Activated CD4-positive, alpha-beta T cell treated with anti-CD3 and anti-CD28 coated beads, Interleukin-10, Interleukin-2, amounts not matched to agents 100 ng/mL and 50 ng/mL, durations not matched to agents 16 hours and 8 hours (primary cell): ENCODE measurements at places on chromosomes 6 and 20.

- no peak for DNase-seq
Observed at GRCh38 chr6:88852775-88853174, 110.6 kb downstream of the RNGTT start.

DNA sequence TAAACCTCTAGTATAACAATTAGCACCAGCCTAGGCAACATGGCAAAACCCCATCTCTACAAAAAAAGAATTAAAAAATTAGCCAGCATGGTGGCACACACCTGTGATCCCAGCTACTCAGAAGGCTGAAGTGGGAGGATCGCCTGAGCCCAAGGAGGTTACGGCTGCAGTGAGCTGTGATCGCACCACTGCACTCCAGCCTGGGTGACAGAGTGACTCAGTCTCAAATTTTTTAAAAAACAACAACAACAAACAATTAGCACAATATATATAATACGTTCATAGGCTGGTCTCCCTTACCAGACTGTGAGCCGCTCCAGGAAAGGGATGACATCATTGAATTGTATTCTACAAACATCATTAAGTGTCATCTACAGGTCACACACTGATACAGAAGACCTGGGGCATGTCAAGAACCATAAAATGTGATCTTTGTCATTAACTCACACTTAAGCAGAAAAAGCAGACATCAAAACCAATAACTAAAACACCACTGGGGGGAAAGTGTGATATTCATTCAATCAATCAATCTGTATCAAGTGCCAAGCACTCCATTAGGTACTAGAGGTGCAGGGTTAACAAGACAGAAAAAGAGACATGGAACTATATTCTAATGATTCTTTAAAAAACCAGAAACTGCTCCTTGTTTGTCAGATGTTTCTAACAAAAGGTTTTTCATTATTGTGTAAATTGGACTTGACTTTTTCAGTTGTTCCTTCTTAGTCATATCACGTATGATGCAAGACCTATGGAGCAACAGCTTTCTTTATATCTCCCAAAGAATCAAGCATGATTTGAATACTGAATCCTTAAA is 17.8 kb downstream of the MAP3K5 start:
- peak; percentile 21 for DNase-seq

DNA sequence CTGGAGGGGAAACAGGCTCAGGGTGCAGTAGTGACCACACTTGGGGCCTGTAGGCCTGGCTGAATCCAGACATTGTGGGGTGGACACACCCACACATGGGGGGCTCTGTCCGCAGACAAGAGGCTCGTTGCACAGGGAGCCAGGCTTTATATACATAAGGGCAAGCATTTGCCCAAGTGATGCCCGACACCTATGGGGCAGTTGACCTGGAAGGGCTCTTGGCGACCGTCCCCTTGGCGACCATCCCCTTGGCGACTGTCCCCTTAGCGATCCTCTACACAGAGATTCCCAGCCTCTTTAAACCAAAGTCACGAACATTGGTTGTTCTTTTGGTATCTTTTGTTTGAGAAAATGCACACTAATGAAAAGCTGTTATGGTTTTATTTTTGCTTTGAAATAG is 2.7 kb downstream of the TOX2 start:
- no peak for DNase-seq

DNA sequence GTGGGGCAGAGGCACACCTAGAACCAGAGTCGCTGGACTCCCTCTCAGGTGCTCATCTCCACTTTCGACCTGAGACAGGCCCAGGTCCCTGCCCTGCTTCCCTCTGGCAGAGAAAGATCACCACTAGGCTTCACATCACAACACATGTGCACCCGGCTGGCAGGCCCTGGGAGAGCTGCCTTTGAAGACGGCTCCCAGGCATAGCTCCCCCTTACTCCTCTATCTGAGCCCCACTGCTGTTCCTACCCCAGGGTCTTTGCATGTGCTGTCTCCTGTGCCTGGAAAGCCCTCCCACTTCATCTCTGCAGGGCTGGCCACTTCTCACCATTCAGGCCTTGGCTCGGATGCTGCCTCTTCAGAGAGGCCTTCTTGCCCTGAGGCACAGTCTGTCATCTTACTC is 89.2 kb downstream of the NOL4L start:
- no peak for DNase-seq

DNA sequence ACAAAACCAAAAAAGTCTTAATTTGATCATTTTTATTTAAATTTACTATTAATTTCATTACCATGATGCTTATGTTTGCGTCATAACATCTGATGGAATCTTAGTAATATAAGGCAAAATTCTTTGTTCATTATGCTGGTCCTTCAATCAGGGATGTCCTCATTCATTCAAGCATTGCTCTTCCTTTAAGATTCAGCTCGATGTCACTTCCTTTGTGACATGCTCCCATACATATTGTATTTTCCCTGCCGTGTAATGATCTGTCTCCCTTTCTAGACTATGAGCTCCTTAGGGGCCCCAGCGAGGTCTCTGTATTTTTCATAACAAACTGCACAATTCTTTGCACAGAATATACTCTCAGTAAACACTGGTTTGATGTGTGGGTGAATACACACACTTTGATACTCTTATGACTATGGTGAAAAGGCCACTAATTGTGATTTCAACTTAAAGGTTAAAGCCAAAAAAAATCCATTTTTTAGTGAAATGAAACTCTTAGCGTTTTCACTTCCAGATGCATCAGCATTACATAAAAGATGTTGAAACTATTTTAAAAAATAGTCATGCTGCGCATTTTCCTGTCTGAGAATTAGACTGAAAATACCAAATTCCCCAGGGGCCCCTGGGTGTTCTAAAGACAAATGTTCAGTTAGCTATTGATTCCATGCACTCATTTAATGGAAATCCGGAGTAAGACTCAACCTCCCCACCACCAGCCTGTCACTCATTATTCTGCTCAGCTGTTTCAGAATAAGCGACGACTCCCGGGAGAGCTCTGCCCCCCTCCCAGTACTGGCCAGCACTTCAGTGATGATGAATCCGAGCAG is 169.7 kb downstream of the ATXN1 start:
- peak; percentile 32 for DNase-seq

DNA sequence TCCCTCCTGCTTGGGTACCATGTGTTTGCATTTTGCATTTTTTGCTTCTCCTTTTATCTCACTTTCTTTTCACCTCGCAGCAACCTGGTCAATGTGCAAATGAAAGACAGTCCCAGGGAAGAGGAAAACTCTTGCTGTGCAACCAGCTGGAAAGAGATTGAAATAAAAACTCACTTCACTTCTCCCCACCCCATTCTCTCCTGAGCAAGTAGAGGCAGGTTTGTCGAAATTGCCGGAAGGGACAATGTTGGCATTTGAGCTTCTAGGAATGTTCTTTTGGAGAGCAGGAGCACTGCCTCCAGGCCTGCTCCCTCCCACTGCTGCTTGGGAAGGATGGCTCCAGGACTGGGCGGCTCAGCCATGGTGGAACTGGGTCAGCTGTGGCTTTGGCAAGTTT is 30.6 kb downstream of the KCNG1 start:
- no peak for DNase-seq

DNA sequence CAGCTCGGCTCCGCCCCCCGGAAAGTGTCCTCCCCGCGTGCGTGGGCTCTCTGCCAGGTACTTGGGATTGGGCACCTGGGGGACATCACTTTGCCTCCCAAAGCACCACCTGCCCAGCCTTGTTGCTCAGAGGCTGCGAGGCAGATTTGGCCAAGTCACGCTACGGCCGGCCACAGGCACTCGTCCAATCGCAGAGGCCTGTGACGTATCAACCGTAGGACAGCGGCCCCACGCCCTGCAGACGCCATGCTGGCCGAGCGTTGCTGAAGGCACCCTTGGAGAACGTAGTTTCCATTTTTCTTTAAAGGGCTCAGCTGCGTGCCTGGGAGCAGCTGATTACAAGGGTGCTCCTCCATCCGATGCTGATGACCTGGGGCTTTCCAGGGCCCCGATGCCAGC is 3.1 kb downstream of the NTSR1 start:
- no peak for DNase-seq

- DNase-seq = peak; percentile 71
Observed at GRCh38 chr6:44002593-44003344, 124.5 kb downstream of the MRPL14 start.

GRCh38 chr6:39236742-39237141 is 7.5 kb upstream of the KCNK5 start:
- no peak for DNase-seq

- DNase-seq = no peak
Observed at GRCh38 chr6:97947841-97948240, 664.8 kb upstream of the MMS22L start.

DNA sequence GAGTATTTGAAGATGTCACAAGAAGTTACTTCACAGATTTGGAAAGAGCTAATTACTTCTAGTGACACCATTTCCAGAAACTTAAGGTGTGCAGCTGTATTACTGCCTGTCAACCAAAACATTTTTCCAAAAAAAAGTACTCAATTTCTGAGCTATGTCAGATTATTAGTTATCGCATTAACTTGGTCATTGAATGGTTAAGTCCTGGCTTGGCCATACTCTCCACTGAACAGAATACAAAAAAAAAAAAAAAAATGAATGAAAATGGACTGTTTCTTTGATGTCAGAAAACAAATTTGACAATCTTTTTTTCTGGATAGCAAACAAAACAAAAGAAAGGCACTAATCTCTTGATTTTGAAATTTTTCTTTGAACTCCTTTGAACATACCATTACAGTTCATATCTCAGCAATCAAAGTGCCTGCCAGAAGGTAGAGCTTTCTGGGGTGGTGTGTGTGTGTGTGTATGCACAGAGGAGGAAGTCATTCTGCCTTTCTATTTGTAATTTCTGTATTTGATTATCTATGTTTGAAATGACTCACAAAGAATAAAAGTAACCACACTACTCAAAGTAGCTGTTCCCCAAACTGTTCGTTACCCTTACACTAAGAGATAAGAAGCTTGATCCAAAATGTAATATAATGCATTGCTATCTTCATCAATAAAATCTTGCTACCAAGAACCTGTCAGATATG is 210.8 kb upstream of the FUT9 start:
- DNase-seq = peak; percentile 50

DNA sequence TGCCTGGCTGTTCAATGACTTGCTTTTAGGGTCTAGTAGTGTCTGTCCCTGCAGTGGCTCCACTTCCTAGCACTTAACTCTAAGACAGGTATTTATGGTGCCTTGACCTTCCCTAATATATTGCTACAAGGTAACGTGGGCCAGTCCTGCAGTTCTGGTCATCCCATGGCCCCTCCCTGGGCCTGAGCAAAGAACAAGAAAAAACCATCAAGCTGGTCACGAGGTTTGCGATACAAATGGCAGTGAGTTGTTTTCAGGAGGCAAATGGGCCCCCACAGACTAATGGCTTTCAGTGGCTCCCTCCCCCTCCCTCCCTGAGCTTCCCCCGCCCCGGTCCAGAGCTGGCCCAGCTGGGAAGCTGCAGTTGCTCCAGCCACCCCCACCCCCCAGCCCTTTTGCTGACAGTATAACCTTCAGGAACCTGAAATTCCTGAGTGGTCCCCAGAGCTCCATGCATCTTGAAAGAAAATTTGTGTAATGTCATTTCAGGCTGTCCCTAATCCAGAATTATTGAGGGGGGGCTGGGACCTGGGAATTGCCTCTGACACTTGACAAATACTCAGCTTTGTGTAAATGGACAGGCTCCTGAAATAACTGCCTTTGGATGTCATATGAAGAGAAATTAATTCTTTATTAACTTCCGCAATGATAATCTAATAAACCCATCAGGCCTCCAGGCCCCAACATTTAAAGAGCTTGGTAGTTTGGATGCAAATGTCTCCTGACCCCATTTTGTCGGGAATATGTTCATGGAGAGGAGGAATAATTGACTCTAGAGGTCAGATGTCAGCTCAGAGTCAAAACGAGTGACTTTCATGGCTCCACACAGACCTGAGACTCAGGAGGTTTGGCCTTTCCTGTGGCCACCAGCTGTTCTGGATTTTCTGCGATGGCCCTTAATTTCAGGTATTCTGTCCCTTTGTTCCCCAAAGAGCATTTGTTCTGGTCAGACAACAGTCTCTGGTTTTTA is 153.2 kb upstream of the TOP1 start:
- DNase-seq = no peak

DNA sequence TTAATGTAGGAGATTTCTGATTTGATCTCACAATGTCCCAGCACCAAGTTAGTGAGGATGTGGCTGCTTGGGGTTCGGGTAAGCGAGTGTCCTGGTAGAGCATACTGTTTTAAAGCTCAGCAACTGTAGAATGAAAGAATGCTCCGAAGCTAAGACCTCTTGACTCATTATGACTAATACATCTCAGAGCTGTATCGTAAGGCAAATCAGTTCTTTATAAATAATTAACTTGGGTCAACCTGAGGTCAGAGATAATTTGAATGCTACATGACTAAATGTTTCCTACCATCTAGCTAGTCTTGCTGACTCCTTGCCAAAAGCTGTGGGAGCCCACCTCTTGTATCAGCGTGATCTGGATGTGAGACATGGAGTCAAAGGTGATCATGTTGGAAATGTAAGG is 128.8 kb upstream of the PDE7B start:
- DNase-seq = no peak

GRCh38 chr6:123875784-123876183 is 72.1 kb downstream of the NKAIN2 start:
- DNase-seq = no peak

- no peak for DNase-seq
Observed at GRCh38 chr6:146026873-146027272, 2.0 kb upstream of the GRM1 start.

- no peak for DNase-seq
Observed at GRCh38 chr20:53737396-53738038, 143.9 kb upstream of the ZNF217 start.

GRCh38 chr6:101770116-101770515 is 376.6 kb downstream of the GRIK2 start:
- DNase-seq = no peak

GRCh38 chr20:19975436-19975799 is 41.7 kb upstream of the NAA20 start:
- DNase-seq = no peak

DNA sequence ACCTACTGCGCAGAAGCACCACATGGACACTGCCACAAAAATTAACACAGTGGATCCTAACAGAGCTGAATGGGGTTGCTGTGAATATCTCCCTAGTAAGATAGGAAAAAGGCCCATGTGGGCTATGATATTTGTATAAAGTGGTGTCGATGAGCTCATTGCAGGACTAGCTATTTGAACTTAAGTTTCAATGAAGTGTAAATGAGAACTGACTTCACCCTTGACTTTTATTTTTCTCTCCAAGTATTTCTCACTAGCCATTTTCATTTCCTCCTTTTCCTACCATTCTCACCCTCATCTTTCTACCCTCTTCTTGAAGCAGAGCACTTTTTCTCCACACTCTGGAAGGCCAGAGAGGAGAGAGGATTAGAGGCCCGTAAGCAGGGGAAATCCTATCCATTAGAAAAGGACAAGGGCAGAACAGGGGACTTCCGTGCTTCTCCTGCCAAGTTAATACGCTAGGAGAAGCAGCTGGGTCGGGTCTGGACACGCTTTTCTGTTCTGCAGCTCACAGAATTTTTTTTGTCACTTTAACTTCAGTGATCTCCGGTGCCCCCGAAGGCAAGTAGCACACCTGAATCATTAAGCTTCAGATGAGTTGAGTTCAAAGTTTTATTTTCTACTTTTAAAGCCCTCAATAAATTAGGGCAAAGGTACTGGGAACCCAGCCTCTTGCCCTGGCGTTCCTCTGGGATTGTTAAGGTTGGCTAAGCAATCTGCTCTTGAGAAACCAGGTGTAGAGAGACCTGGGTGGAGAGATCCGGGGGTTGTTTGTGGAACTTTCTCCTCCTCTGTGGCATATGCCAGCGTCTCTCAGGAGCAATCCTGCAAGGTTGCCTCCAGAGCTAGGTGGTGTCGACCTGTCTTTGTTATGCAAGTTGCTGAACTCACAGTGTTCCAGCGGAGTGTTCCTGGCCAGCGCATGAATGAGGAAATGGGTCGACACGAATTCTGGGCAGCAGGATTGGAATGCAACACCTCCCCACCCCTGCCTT is 56.2 kb upstream of the ARID1B start:
- no peak for DNase-seq

GRCh38 chr6:166955121-166955864 is 1.1 kb downstream of the RNASET2 start:
- DNase-seq = peak; percentile 49
